Lower leg skin (tissue), 4 donors: ENCODE measurements at places on chromosomes 2 and 18. TPM values are rescaled to one million over a fixed set of nuclear protein-coding genes. Genes with fewer than 3 reads are reported as not detected.

GRCh38 chr2:205947621-205948495, 138.1 kb downstream of the INO80D start:
- peak; percentile 58 for DNase-seq

IL36B gene
- 5.6 TPM for total RNA-seq

- DNase-seq, result no peak
Measured at GRCh38 chr2:20544153-20544747, 97.4 kb downstream of the RHOB start.

GRCh38 chr2:177885828-177886466, 186.6 kb downstream of the PDE11A start:
- no peak for DNase-seq

DNA sequence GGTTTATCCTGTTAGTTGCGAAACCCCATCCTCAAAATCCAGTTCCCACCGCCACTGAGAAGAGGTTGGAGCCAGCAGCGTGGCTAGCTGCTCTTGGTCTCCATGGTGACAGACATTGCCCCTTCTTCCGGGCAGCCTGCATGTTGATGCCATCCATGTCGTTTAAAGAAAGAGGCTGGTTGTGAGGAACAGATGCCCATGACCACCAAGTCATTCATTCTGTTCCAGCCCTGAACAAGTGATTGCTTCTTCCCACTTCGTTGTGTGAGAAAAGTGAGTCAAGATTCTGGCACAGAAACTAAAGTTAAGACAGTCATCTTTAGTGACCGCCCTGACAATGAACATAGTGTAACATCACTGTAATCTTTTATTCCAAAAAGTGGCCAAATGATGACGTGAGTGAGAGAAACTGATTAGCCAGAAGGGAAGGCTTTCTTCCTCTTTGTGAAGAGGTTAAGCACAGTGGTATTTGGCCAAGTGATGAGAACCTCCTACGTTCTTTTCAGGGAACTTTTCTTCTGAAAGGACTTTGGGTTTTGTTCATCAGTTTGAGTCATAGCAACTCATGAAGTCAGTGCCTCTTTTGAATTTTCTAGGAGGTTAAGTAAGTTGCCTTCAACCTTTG, 272.5 kb downstream of the GALR1 start:
- DNase-seq, result no peak

NRP2 gene
- 4.5 TPM for total RNA-seq

DNA sequence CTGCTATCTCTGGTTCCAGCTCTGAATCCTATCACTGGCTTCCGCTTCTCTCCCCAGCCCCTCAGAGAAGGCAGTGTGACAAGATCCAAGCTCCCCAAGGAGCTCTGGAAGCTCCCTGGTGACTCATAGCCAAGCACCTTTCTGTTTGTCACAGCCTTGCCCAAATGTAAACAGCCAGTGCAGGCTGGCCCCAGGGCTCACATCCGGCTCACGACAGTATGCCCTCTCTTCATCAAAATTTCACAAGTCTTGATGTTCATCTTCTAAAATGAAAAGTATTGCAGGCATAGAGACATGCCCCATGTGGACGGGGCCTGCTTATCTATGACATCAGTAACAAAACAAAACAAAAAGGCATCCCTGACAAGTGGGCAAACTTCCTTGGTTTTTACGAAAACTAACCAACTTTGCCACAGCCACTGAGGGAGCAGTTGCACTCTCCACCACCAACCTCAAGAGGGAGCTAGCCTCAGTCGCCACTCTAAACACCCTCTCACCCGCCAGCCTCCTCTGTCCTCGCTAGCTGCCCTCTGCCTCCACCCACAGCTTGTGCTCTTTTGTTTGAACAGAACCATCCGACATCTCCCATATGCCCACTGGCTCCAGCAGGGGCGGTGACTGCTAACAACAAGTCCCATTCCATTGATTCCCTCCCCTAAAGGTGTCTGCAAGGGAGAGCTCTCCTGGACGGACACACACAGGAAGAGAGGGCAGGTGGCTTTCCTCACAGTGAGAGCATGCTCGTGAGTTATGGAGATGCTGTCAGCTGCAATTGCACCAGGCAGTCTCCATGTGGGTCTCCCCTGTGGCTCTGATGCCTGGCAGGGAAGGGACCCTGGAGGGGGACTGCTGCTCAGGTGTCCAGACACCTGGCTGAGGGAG, 71.0 kb upstream of the DAPL1 start:
- peak; percentile 83 for DNase-seq

GRCh38 chr2:29393676-29394075, 278.5 kb downstream of the CLIP4 start:
- DNase-seq, result no peak

DNA sequence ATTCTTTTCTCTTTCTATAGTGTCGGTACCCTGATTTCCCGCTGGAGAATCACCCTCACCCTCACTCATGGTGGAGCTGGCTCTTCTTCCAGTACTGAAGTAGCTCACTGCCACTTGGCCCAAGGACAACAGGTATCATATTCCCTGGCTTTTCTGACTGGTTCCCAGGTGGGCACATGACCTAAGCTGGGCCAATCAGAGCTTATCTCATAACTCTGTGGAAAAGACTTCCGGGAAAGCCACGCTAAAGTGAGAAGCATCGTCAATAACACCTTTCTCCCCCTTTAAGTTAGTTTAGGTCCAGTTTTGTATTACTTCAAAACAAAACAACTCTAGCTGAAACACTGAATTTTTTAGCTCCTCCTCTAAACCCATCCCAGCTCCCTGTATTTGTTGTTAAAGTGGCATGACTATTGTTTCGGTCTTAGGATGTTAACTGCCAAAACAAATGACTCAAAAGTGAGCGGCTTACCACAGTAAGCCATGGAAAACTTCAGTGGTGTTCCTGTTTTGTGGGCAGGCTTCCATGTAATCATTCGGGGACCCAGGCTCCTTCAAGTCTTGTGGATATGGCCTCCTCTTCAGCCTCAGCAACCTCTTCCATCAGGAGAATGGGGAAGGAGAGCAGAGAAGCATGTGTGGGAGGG, 137.4 kb upstream of the DLX2 start:
- no peak for DNase-seq

DNA sequence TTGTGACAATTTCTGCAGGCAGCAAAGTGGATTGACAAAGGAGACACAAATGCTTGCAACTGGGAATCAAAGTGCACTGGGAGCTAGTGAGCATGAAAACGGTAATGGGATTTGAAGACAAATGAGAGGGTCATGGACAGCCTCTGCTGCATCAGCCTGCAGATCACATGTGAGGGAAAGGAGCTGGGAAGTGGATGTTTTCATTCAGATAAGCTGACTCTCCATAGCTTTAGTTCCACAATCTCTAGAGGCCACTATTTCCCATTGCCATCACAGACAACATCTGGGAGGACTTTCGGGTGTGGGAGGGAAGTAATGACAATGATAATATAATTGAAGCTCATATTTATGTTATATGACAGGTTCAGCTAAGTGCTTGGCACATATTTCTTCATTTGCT, 28.4 kb downstream of the ADCYAP1 start:
- no peak for DNase-seq

NOSTRIN gene
- total RNA-seq, result 6.5 TPM

- DNase-seq, result no peak
Measured at GRCh38 chr2:235968155-235968554, 200.0 kb downstream of the GBX2 start.

DNA sequence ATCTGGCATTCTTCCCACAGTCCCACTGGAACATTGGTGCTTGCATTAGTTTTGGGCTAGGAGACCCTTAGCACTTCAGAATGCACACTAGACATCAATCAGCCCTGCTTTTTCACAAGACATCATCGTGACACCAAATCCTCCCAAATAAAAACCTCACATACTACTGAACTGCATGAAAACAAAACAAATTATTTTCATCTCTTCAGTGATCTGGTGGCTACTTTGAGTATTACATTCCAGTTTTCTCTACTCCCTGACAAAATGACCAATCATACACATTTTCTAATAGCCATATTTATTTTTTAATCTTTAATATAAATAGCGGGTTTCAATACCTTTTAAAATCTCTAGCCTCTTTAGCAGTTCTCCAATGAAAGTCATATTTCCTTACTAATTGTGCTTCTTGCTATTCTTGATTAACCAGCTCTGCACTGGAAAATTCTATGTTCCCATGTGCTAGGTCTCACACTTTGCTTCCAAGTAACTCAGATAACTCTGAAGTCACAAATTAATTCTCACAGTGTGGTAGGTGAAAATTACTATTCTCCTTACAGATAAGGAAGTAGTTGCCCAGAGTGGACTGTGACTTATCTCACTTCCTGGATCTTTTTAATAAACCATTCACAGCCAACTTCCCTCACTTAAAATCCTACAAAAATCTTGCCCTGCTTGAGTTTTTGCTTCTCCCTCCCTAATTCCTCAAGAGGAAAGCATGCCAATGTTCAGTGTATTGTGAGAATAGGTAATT, 82.5 kb upstream of the EPB41L3 start:
- no peak for DNase-seq

- DNase-seq, result no peak
Measured at GRCh38 chr2:28927469-28927868, 33.0 kb downstream of the WDR43 start.

DYSF gene
- 3.1 TPM for total RNA-seq

ANKRD53 gene
- total RNA-seq, result not detected

- no peak for DNase-seq
Measured at GRCh38 chr2:129178356-129178755, 801.1 kb upstream of the RAB6C start.

VWC2L gene
- total RNA-seq, result not detected

NBEAL1 gene
- total RNA-seq, result 20.4 TPM

GRCh38 chr2:182365855-182366254, 61.0 kb downstream of the PDE1A start:
- no peak for DNase-seq

DNA sequence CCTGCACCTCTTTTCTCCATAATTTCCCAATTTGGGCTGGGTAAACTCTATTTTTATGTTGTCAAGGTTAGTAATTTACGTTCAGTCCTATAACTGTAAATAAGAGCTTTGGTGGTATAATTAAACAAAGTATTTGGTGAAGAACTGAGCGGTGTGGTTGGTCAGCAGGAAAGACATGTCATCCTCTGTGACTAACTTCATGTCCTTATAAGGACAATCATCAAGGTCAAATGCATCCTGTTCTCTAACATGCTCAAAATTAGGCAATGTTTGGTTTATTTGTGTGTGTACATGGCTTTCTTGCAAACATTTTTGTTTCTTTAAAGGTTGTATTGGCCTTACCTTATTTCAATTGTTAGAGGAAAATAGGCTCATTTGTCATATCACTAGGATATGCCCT, 121.5 kb upstream of the NABP1 start:
- no peak for DNase-seq

- no peak for DNase-seq
Measured at GRCh38 chr18:74528913-74529312, 5.4 kb upstream of the CNDP1 start.

CNDP1 gene
- 0.08 TPM for total RNA-seq

DNA sequence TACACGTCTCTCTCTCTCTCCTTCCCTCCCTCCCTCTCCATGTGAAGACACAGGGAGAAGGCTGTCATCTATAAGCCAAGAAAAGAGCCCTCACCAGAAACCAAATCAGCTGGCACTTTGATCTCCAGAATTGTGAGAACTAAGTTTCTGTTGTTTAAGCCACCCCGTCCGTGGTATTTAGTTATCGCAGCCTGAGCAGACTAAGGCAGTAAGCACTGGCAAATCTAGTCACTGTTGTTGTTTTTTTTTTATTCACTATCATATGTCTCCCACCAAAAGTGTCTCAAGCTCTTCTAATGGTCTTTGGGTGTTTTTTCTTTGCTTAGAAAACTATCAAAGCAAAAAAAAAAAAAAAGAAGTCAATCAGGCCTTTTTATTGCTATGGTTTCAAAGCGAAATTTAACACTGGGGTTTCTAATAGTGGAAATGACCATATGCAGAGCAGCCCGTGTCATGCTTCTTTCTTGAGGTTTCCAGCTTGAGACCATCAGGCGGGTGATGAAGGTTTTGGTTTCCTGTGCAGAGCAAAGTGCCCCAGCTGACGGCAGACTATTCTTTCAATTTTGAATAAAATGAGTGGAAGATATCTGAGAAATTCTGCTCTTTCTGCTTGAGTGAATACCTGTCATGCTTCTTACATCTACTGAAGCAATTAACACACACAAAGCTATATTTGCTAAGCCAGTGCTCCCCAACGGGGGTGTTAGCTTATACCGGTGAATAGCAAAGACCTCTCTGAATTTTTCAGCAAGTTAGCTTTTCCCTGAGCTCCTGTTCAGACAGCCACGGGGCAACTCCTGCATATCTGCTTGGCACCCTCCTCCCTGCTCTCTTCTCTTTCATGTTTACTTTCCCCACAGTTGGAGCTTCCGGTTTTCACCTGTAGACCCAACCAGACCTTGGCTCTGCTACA, 394.1 kb upstream of the ATP5MC3 start:
- DNase-seq, result no peak

CNGA3 gene
- not detected for total RNA-seq

DNA sequence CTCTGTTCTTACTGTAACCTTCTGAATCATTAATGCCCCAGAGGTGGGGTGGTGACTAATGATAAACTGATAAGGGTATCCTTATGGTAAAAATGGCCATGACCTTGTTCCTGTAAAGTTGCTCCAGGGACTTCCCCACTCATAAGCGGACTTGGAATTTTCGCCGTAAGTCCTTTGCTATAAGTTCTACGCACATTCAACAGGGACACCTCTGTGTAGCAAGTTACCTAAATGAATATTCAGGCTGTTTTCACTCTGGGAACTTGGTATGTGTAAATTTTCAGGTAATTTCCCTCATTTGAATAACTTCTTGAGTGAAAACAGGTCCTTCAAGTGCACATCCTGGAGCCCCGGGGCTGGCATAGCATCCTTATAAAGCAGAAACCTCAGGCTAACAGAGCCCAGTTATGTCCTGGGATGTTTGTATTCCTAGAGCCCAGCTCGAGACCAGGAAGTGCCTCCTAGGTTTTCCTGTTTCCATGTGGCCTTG, 9.4 kb upstream of the AGFG1 start:
- no peak for DNase-seq

ABCG8 gene
- not detected for total RNA-seq
